Colonic mucosa (tissue), 4 donors: ENCODE measurements at places on chromosomes 12 and 14. TPM values are rescaled to one million over a fixed set of nuclear protein-coding genes. Genes with fewer than 3 reads are reported as not detected.

Gene HOXC13
- not detected for total RNA-seq

Gene SMIM41
- total RNA-seq = 0.30 TPM

Gene GDF11
- total RNA-seq = 3.2 TPM

Gene HNRNPA1
- total RNA-seq = 1,090 TPM

Gene PPP2R3C
- 26.3 TPM for total RNA-seq

Gene FOXG1
- not detected for total RNA-seq

Gene SYNDIG1L
- not detected for total RNA-seq

Gene CATSPERB
- total RNA-seq = 2.2 TPM

DNA sequence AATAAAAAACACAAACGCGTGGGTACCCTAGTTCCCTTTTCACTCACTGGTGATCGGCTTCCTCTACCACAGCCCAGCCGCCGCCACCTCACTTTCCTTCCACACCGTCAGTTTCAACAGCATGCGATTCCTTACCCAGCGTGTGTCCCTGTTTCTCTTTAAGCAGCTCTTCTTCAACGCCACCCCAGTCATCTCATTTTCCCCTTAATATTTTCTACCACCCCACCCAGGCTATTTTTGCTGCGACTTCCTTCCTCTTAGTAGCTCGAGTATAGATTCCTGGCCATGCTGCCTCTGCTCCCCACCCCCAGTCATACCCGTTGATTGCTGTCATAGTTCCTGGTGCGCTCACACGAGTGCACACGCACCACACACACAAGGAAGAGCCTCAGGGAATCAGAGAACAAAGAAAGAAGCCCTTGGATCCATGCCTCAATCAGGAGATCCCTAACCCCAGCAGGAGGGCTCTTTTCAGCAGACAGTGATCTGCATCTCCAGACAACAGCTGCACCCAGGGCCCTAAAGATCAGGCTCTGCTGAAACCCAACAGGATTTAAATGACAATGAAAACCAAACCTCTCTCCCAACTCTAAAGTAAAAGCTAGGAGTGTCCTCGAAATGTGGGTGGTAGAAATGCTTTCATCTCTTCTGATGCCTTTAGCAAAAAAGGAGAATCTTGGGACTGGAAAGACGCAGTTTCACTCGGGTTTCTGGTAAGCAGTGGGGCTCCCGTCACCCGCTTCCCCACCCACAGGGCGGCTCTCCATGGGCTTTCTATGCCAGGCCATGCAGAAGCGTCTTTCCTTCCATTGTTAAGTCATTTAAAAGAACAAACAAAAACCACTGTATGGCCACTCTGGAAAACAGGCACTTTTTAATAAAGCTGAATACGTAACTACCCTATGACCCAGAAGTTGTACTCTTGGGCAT lies 23.8 kb downstream of the VPS37B start:
- peak; percentile 86 for DNase-seq

DNA sequence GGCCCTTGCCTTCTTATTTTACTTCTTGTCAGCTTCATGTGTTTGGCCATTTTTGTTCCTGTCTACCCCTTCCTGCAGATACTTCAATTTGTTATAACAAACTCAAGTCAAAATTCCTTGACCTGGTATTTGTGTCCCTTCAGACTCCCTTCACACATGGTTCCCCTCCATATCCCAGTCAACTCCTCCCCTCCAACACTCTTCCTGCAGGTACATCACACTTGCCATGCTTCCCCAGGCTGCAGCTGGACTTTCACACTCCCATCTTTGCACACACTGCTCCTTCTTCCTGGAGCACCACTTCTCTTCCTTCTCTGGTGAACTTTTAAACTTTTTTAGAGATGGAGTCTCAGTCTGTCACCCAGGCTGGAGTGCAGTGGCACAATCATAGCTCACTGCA lies 18.9 kb upstream of the FIGNL2 start:
- DNase-seq = no peak

DNA sequence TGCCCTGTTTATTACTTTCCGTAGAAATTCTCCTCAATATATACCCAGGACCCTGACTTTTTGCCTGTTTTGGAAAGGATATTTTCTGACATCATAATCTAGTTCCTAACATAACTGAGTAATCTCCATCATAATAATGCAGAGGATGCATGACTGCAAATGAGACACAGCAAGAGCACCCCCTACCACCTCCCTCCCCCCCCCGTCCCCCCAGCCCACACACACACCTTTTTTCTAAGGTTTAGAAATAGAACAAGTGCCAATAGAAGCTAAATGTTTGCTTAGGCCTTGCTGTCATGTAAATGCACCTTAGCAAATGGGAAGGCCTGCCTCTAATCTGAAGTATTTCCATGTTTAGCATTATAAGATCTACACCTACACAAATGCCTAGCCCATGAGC lies at the start of gene PTHLH:
Gene PTHLH, minus strand, starts transcription at position 13 of the 400 bp plus-strand sequence. CDS start 3,239 bp downstream, outside the sequence.
- no peak for DNase-seq

DNA sequence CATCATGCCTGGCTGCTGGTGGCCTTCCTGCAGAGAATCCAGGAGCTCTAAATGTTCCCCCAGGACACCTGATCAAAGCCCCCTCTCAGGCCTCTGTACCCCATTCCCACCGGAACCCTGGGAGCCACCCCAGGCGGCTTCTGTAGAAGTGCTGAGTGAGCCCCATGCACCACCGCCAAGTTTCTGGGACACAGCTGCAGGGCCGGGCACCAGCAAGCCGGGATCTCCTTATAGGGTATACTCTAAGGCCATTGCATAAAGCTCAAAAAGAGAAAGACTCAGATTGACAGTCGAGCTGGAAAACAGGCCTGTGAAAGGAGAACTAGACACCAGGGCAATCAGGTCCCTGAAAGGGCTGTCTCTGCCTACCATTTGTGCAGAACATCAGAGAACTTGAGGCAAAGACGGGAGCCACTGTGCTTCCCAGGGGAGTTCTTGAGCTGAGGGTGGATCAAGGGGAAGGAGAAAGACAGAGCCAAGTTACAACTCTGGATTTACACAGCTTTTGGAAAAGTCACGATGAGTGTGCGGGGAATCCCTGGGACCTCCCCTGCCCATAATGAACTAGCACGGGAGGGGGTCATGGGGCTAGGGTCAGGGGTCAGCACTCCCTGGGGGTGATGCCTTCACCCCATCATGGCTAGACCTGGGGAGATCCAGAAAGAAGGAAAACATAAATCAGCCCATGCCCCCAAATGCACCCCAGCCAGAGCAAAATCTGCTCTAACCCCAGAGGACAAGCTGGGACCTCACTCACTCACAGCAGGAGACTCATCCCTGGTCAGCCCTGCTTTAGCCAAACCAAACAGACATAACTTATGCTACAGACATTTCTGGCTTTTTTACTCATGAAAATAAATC lies 51.1 kb downstream of the ITPK1 start:
- DNase-seq = no peak

GRCh38 chr12:13093191-13093847 lies 10.1 kb downstream of the GSG1 start:
- no peak for DNase-seq

DNA sequence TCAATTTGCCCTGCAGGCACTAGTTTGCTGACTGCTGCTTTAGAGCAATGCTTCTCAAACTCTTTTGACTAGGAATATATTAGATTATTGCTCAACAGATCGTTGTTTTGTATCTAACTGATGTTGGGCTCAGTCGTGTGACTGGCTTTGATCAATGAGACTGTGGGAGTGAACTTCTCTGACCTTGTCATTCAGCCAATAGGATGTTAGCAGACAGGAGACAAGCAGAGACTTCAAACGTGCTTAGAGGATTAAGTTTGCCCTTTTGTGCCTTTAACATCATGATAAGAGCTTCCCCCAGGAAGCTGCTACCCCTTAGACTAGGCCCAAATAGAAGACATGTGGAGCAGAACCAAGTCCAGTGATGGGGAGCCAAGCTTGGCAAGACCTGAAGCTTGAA lies 76.7 kb upstream of the ELK3 start:
- no peak for DNase-seq

GRCh38 chr12:56257491-56258067 lies 605 bp downstream of the ANKRD52 start:
- DNase-seq = peak; percentile 63

GRCh38 chr12:56521209-56521589 lies 421 bp upstream of the RBMS2 start:
- DNase-seq = no peak

DNA sequence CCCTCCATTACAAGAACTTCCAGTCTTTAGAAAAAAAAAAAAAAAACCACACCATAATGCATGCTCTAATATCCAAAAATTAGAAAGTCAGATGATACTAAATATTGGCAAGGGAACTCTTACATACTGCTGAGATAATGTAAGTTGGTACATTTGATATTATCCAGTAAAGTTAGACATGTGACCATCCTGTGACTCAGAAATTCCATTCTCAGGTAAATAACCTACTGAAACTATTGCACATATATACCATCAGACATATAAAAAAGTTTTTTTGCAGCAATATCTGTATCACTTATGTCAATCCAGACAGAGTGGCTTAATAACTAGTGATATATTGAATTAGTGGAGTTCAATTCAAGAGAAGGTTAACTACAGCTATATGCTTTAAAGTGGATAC lies 63.5 kb downstream of the KITLG start:
- no peak for DNase-seq

- DNase-seq = no peak
Measured at GRCh38 chr12:5138256-5138655, 94.6 kb downstream of the KCNA5 start.

DNA sequence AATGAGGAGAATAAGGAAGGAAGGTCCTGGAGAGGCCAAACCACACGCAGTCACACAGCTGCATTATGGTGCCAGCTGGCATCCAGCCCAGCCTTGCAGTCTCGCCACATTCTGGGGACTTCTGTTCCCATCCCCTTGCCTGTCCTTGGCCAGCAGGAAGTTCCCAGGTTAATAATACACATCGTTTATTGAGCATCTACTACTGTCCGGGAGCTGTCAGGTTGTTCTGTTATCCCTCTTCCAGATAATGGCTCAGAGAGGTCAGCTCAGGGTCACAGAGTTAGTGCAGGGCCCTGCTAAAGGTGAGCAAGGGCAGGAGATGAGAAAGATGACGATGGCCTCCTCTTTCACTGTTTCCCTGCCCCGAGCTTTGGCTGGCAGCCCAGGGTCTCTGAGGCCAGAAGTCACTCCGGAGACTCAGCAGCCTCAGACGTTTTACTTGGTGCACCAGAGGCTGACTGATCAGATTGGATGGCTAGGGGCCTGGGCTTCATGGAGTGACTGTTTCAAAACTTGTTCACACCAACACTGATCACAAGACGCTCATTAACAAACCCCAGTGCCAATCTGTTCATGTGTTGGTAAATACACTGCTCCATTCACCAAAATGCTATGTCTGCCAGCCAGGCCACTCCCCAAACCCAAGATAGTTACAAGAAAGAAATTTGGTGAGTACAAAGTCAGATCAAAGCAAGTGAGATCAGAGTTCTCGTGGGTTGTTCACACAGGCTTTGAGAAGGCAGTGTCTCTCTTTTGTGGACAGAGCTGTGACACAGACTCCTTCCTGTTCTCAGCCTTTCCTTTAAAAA lies 79.2 kb downstream of the B4GALNT3 start:
- DNase-seq = peak; percentile 91

DNA sequence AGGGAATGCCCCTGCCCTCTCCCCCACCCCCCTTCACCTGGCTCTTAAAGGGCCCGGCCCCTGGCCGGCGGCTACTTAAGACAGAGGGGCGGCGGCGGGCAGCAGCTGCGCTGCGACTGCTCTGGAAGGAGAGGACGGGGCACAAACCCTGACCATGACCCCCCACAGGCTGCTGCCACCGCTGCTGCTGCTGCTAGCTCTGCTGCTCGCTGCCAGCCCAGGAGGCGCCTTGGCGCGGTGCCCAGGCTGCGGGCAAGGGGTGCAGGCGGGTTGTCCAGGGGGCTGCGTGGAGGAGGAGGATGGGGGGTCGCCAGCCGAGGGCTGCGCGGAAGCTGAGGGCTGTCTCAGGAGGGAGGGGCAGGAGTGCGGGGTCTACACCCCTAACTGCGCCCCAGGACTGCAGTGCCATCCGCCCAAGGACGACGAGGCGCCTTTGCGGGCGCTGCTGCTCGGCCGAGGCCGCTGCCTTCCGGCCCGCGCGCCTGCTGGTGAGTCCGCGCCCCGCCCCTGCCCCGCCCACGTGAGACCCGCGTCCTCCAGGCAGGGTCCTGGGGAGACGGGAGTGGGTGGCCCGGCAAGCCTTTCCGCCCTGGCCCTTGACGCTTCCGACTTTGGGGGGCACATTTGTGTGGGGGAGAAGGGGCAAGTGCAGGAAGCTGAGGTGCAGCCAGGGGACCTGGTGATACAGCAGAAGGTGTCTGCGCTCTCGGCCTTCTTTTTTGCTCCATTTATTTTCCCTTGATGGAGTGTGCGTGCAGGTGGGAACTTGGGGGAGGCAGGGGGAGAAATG lies at the start of gene IGFBP6:
Gene IGFBP6, plus strand, starts transcription at position 104 of the 790 bp plus-strand sequence. Its CDS starts 51 bp downstream, at position 155.
- peak; percentile 62 for DNase-seq

GRCh38 chr12:116837097-116837496 lies 44.1 kb downstream of the HRK start:
- no peak for DNase-seq

DNA sequence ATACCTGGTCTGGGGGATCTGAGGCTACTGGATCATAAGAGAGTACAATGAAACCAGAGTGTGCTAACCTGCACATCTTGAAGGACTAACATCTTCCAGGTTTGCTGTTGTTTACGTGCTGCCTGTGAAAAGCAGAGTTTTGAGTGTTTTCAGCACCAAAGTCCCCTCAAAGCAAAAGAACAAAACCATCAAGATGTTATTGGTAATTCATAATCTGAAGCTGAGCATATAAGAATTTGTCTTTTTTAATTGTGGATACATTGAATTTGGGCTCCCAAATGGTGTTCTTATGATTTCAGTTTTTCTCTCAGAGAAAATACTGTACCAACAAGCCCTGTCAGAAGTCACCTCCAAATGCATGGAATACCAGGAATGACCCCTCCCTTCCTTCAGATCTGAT lies 110.2 kb downstream of the BTG1 start:
- no peak for DNase-seq

GRCh38 chr14:93725002-93725582 lies 63.2 kb downstream of the PRIMA1 start:
- no peak for DNase-seq
